ENCODE measurements at places on chromosomes 7 and 10. TPM values are rescaled to one million over a fixed set of nuclear protein-coding genes. Genes with fewer than 3 reads are reported as not detected.

The MNX1 gene
- not detected for total RNA-seq

The COBL gene
- not detected for total RNA-seq

The AVPI1 gene
- 0.94 TPM for total RNA-seq

The TRDMT1 gene
- total RNA-seq, result 14.1 TPM

The FANK1 gene
- 0.31 TPM for total RNA-seq
